NCI-H2029 (cell line): ENCODE measurements at places on chromosomes 2 and 18.

GRCh38 chr2:239943571-239943970 is 81.6 kb downstream of the NDUFA10 start:
- DNase-seq, result no peak

- DNase-seq, result peak; percentile 3
Observed at GRCh38 chr2:54945391-54946219, 104.6 kb downstream of the RTN4 start.

- DNase-seq, result no peak
Observed at GRCh38 chr2:86372641-86373502, 35.4 kb upstream of the REEP1 start.

GRCh38 chr2:11013196-11013595 is 101.5 kb downstream of the KCNF1 start:
- no peak for DNase-seq

DNA sequence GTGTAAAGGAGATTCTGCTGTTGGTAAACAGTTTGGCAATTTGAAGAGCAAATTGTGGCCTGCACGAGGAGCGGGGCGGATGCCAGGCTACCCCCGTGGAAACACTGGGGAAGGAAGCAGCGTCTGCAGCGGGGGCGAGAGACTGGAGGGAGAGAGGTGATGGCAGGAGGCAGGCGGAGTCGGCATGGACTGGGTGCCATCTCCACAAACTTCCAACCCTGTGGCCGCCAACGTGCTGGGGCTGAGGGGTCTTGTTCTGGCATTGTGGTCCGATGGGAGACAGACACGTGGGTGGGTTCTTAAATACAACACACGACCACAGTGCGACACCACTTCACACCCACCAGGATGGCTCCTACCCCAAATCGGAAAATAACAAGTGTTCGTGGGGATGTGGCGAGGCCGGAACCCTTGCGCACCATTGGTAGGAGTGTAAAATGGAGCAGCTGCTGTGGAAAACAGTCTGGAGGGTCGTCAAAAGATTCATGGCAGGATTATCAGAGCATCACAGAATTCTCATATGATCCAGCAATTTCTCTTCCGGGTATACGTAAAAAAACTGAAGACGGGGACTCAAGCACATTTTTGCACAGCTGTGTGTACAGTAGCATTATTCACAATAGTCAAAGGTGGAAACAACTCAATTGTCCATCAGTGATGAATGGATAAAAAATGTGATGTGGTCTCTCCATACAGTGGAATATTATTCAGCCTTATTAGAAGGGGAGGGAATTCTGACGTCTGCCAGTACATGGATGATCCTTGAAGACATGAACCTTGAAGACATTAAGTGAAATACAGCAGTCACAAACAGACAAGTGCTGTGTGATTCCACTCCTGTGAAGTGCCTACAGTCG is 82.4 kb upstream of the HPCAL1 start:
- no peak for DNase-seq

DNA sequence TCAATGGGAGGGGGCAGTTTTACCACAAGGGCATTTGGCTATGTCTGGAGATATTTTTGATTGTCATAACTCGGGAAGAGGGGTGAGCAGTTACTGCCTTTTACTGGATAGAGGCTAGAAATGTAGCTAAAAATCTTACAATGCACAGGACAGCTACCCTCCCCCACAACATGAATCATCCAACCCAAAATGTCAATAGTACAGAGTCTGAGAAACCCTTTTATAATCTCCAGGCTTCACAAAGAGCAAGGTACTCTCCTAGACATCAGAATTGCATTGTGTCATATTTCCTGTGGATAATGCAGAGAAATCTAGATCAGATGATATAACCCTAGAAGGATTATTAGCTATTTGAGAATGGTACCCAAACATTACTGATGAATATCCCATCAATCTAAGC is 277.1 kb upstream of the NRP2 start:
- DNase-seq, result no peak

DNA sequence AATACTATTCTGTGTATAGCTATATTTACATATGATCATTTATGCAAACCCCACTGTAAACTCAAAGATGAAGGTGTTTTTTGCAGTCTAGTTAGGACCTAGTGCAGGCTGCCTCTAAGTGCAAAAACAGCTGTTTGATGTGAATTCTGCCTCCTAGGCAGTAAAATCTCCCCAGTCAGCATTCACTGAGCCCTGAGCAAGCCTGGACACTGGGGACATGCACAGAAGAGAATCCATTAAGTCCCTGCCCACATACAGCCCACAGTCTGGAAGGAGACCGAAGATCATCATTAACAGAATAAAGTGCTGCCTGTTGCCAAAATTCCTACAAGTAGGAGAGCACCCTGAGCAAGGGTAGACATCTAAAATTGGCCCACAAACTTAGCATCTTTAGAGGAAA is 14.4 kb upstream of the BIN1 start:
- no peak for DNase-seq

DNA sequence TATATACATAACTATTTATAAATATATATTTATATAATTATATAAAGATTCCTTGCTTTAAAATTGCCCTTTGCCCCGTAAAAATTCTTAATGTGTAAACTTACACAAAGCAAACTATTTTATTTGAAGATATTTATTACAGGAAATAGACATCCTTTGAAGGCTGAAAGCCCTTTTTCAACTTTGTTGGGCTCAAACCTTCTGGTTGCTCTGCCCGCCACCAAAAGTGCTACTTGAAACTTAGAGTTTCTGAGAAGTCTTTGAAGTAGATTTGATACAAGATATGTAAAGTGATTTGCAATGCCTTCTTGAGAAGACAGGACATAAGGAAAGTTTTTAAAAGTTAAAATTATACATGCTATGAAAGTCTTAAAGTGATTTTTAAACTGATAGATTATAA is 36.6 kb upstream of the METAP1D start:
- no peak for DNase-seq

- no peak for DNase-seq
Observed at GRCh38 chr2:143533846-143534245, 404.6 kb downstream of the ARHGAP15 start.

GRCh38 chr2:181123798-181124231 is 143.4 kb downstream of the UBE2E3 start:
- no peak for DNase-seq

- no peak for DNase-seq
Observed at GRCh38 chr2:168632709-168633121, 169.7 kb upstream of the NOSTRIN start.

GRCh38 chr2:153601812-153602211 is 123.2 kb upstream of the RPRM start:
- peak; percentile 50 for DNase-seq

DNA sequence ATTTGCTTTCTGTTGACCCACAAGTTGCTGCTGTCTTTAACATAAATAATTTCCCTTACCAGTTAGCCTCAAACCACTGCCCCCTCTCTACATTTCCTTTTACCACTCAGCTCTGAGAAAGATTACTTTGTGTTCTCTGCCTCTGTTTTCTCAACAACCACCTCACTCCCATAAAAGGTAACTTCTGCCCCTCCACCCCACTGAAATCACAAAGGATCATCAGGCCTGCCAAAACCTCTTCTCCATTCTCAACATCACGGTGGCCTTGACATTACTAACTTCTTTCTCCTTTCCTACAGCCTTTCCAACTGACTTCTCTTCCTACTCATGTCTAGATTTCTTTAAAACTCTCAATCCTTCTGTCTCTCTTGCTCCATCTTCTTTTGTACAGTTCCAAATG is 10.1 kb downstream of the ACADL start:
- no peak for DNase-seq

DNA sequence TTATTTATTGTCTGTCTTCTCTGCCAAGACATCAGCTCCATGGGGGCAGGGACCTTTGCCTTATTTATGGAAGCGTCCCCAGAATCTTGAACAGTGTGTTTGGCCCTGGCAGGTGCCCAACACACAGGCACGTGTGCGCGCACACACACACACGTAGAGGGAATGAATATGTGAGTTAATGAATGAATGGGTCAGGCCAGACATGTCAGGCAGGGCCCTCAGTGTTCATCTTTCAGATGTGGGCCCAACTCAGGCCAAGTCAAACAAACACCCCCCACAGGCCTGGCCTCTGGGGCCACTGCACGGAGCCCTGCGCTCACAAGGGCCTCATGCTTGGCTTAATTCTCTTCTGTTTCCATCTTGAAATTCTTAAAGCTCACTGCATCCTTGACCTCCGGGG is 54.1 kb downstream of the DYSF start:
- DNase-seq, result no peak

- no peak for DNase-seq
Observed at GRCh38 chr2:69163109-69163508, 150.1 kb downstream of the ANTXR1 start.

GRCh38 chr18:55179425-55179824 is 220.2 kb upstream of the CCDC68 start:
- DNase-seq, result no peak

DNA sequence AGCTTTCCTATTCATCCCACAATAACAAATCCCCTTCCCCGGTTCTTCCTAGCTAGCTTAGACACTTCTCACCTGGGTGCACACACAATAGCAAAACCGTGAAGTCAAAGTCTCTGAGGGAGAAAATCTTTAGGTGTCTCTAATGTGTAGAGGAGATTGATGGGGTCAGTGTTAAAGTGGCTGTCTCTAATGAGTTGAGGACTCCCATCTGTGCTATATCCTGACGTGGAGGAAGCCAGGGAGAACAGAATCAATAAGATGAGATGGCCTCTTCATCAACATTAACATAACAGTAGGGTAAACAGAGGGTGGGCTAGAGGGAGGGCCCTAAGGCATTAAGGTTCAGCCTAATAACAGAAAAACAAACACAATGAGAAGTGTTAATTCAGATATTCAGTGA is 120.4 kb downstream of the SLC5A7 start:
- DNase-seq, result no peak

DNA sequence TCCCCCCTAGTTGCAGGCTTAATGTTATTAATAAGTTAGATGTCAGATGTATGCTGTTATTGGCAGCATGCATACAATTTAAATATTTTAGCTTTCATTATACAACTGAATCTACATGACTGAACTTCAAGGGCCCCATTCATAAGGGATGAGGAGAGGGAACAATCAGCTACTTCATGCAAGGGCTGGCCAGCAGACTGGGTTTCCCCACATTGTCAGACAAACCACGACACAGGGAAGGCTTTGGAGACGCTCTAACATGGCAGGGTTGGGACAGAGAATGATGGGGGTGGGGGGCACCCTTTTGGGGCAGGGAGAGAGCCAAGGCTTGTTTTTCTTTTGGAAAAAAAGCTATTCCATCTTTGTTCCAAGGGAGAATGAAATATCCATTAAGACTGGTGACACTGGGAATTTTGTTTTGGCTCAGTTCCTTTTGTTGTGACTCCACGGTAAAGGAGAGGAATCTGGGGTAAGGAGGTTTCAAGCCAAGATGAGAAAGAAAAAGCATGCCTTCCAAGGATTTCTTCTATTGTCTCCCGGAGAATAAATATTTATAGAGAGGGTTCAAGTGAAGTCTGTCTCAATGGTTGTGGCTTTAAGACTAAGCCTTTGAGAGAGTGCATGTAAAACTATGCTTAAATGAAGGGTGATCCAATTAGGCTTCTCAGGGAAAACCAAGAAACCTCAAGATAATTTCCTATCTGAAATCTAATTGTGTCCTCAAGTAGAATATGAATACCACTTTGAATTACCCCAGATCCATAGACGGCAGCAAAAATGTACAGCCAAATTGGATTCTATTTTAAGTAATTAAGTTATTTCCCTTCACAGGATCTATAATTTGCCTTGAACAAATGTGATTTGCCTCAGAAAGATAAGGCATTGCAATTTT is 5.4 kb downstream of the CXCR4 start:
- no peak for DNase-seq

GRCh38 chr2:190503088-190503487 is 31.4 kb downstream of the NEMP2 start:
- DNase-seq, result no peak

- no peak for DNase-seq
Observed at GRCh38 chr2:139357972-139358371, 577.8 kb upstream of the NXPH2 start.

DNA sequence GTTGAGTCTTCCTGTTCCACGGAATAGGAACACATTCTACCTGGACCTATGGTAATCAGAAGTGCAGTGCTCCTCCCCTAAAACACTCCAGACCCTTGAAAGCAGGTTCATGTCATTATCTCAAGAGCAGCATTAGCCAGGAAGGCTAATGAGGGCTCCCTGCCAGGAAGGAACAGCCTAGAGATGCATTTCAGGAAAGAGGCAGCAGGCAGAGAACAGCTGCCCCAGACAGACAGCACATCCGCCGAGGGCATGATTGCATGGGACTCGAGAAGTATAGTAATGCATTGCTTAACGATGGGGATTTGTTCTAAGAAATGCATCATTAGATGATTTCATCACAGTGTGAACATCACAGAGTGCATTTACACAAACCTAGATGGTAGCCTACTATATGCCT is 171.5 kb downstream of the ALK start:
- DNase-seq, result peak; percentile 66

DNA sequence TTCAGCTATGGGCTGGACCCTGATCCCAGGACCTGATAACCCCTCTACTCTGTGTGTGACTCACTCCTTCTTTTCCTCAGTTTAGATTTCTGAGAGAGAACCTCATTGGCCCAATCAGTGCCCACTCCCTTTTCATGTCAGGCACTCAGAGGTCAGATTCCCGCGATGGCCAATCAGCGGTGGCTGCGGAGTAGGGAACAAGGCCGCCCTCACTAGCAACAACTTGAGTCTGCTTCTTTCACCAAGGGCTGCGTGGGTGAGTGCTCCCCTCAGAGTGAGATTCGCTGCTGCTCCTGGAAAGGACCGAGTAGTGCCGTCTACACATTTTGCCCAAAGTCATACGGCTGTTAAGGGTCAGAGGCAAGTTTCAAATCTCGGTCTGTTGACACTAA is 34.7 kb downstream of the NPPC start:
- no peak for DNase-seq

DNA sequence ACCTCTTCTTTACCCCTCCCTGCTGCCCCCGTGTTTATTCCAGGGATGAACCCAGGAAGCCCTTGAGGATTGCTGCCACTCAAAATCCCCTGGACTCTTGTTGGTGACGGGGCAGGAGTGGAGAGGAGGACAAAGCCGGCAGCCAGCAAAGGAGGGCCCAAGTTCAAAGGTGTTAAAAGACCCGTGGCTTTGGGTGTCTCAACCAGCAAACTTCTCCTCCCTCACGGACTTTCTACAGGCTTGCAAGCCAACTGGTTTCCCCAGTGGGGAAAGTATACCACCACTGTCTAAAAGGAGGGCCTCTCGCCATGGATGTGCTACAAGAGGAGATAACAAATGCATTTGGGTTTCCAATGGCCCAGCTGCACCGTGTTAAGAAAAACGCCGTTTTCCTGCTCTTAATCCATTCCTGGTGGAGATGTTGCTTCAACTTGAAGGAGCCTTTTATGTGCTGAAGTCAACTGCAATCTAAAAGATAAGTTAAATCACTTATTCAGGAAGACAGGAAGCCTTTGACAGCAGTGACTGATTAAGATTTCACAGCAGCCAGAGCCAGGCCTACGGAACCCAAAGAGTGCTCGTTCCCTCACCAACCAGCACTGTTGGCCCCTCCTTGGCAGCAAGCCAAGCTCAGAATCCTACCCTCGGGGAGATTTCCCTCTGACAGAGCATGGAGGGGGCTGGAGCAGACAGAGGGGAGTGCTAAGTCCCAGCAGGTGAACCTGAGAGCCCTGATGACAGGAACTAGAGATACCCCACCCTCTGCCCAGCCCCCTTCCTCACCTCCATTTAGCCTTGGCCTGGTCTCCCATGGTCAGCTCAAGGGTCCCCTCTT is 57.8 kb downstream of the ZBTB7C start:
- DNase-seq, result no peak
